ENCODE measurements at places on chromosomes 1 and 21.

DNA sequence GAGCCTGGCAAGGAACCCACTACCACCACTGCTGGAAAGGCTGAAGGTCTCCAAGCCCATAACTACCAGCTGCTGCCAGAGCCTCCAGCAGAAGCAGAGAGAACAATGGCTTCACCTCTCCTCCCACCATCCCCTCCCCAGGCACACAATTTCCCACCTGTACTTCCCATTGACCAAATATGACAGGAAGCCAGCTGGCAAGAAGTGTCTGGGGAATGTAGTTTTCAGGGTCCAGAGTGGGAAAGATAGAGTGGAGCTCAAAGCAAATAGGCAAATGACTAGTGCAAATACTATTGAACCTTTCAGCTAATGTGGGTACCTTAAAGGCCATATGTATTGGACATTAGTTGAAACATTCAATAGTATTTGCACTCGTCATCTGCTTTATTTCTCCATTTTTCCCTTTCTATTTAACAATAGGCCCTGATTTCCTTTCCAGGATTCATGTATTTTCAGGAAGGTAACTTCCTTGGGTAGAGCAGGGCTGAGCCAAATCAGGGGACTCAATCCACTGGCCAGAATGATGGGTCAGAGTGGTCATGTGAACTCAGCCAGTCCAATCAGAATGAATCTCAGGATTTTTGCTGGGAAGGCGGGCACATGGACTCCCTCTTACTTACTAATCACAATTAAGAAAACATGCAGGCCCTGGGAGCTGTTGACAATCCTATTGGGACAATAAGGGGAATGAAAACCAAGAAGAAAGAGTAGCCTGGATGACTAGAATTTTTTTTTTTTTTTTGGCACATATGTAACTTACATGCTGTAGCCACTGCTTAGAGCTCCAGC, 12.1 kb upstream of the NFYC start:
- DNase-seq, result no peak

DNA sequence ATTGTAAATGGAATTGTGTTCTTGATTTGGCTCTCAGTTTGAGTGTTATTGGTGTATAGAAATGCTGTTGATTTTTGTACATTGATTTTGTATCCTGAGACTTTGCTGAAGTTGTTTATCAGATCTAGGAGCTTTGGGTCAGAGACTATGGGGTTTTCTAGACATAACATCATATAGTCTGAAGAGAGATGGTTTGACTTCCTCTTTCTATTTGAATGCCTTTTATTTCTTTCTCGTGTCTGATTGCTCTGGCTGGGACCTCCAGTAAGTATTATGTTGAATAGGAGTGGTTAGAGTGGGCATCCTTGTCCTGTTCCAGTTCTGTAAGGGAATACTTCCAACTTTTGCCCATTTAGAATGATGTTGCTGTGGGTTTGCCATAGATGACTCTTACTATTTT, 39.1 kb upstream of the ANGPTL1 start:
- no peak for DNase-seq

DNA sequence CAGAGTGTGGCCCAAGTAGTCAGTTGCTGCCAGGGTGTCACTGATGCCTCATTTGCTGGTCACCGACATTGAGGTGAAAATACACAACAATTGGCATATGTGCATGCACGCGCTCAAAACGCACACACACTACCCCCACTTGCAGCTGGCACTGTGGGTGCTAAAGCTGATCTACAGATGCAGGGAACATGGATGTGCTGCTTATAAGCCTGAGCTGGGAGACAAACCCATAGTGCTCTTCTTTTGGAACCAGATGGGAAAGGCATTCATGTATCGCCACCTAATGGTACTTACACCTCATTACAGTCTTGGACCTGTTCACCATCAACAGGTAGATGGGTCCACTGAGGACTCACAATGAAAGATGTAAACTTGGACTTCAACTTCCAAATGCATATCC, 70.3 kb upstream of the CAMK1G start:
- no peak for DNase-seq

GRCh38 chr1:162319493-162320175, 57.0 kb downstream of the SPATA46 start:
- no peak for DNase-seq

DNA sequence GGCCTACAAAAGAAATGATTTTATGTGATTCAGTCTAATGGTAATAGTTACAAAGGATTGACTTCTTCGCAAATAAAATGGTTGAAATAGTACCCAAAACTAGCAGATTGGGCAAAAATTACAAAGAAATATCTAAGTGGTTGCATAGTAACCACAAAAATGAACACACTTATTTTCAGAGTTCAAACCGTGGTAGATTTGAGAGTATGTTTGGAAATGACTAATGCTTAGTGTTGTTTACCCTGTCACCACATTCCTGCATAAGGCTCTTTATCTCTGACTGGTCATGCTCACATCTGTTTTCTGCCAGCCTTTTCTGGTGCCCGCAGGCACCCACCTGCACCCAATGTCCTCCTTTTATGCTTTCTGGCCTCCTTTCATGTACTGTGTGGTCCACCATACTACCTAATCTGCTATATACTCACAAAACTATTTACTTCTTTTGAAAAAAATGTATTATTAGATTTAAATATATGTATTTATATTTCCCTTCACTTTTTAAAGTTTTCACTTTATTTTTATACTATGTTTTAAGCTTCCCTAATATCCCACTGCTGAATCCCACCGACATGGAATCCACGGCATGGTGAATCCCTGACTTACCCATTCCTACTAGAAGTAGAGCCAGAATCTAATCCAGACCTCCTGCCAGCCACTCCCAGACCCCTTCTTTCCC, 30.3 kb downstream of the PTPRC start:
- no peak for DNase-seq

DNA sequence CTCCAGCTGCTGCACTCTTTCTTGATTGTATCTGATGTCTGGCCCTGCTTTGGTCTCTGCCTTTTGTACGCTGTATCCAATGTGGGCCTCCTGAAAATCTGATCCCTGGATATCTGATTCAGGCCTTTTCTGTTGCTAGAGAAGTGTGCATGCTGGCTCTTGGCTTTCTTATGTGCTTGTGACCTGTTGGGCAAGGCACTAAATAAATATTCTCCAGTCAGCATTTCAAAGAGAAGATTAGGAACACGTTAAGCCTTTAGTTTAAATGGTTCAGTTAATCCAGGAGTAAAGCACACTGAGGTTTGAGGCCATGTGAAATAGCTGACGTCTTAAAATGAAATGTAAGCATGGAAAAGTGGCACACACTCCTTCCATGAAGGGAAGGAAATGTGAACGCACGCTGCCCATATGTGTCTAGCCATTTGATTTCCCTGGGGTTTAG, 9.3 kb upstream of the F3 start:
- no peak for DNase-seq

GRCh38 chr21:45293726-45294401, 6.2 kb upstream of the POFUT2 start:
- DNase-seq, result no peak

GRCh38 chr1:214958486-214958885, 124.1 kb upstream of the KCNK2 start:
- no peak for DNase-seq

GRCh38 chr1:115337276-115337632, 795 bp downstream of the NGF start:
- DNase-seq, result no peak

GRCh38 chr1:236151739-236152424, 9.5 kb downstream of the GPR137B start:
- DNase-seq, result no peak

DNA sequence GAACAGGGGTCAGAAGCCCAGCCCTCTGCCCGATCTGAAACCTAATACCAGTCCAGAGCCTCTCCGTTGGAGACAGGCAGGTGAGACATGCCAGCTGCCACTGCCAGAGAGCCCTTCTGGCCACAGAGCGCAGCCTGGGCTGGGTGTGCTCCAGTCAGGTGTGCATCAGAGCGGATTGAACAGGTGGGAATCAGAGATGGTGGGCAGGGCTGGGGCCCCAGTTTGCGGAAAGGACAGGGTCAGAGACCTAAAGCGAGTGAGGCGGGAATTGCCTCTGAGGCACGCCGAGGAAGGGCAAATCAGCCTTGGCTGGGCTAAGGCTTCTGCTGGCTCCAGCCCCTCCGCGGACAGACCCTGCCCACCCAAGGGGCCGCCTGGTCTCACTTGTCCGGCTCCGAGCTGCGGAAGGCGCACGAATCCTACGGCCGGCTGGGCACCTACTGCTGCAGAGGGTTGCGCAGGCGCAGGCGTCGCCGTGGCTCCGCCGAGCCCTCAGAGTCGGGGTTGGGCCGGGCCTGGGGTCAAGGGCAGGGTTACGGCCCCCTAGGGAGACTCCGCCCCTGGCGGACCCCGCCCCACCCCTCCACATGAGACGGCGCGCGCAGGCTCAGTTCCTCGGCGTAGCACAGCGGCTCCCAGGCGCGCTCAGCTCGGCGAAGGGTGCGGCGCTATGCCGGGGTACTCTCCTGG, 10.3 kb downstream of the CPLANE2 start:
- no peak for DNase-seq

DNA sequence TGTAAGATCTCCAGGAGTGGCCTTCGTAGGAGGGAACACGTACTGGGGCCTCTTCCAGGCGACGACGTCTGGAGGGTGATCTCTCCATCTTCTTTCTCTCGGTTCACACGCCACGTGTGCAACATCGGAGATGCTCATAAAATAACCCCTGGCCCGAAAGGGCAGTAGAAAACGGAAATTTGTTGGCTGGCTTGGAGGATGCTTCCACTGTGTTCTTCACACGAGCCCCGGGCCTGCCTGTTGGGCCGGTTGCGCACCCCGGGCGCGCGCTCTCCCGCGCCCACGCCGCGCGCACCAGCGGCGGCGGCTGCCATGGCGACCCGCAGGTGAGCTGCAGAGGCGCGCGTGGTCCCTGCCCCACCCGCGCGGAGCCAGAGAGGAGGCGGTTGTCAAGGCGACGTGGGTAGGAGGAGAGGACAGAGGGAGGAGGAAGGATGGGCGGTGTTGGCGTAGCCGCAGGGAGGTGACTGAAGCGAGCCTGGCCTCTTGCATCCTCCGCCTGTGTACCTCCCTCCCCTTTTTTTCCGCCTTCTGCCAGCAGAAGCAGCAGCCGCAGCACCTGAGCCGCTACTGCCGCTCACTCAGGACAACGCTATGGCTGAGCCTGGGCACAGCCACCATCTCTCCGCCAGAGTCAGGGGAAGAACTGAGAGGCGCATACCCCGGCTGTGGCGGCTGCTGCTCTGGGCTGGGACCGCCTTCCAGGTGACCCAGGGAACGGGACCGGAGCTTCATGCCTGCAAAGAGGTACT, at the start of gene ELAPOR1:
ELAPOR1 (plus strand) TSS at position 526 of the 752 bp plus-strand sequence; CDS start at position 595, 69 bp downstream.
- no peak for DNase-seq

GRCh38 chr1:87072411-87072810, 158.0 kb downstream of the HS2ST1 start:
- no peak for DNase-seq

GRCh38 chr1:208521534-208521933, 277.4 kb upstream of the PLXNA2 start:
- DNase-seq, result no peak

- no peak for DNase-seq
Measured at GRCh38 chr1:233500106-233500505, 113.8 kb upstream of the KCNK1 start.

- DNase-seq, result no peak
Measured at GRCh38 chr1:97870589-97870988, 50.2 kb downstream of the DPYD start.

GRCh38 chr1:201111156-201111555, 1.1 kb downstream of the CACNA1S start:
- DNase-seq, result no peak

DNA sequence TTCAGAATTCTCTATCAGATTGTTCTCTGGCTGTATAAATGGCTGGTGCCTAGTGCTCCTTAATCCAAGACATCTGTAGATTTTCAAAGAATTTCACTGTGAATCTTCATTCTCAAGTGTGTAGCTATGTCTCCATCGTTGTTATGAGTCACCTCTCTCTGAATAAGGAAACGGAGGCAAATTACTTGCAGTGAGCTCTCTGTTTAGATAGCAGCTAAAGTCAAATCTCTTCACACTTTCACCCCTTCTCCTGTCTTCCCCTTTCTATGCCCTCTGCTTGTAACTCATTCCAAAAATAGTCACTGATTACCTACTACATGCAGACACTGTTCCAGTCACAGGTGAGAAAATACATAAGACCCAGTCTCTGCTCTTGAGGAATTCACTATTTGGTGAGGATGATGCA, 39.7 kb downstream of the CHML start:
- no peak for DNase-seq

- DNase-seq, result no peak
Measured at GRCh38 chr1:55214212-55214933, 791 bp downstream of the USP24 start.

- no peak for DNase-seq
Measured at GRCh38 chr1:22880174-22880601, 92.5 kb downstream of the LACTBL1 start.

- DNase-seq, result no peak
Measured at GRCh38 chr1:202858331-202858730, 30.6 kb downstream of the RABIF start.

DNA sequence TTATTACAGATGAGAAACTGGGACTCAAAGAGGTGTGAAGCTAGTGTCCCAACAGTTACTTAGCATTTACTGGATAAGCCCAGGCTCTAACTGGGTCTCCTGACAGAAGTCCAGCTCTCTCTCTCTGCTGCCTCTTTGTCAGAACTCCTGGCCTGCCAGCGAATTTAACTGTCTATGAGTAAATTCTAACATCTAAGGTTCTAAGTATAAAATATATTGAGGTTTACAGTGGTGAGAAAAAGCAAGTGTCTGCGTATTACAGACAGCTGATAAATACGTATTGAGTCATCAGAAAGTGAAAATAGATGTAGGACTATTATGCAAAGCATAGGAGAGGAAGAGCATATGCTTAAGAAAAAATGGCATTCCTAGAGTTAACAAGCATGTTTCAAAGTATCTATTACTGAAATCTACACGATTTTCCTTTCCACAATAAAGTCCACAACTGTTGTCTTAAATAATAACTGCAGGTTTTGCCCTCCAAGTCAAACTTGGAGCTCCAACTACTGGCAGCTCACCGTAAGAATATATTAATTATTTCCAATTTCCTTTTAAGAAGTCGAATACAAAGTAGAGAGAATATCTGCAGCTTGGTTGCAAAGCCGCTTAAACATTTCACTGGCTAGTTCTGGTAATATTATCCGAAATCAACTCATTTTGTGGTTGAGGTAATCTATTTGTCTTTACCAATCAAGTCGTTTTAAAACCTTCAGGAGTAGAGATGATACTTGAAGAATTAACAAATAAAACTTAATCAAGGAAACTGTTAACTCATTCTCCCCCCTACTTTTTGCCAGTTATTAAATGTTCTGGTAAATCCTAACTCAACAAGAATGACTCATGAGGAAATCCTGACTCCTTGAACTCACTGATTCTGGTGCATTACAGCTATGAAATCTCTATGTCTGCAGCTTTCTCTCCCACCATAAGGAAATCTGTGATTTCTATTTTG, 1.4 kb upstream of the RGS2 start:
- no peak for DNase-seq

DNA sequence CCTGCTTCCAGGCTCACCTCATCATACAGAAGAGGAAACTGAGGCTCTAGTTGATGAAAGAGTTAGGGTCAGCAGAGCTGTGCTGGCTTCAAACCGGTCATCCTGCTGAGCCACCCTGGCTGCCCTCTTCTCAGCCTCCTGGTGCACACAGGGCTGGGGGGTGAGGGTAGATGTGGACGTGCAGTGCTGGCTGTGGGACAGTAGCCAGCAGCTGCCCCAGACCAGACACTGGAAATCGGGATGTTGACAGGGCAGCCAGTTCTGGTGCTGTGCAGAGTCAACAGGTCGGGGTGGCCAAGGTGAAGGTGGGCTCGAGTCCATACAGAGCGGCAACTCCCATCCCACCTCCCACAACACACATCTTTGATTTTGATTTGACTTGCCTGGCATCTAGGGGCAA, 1.5 kb upstream of the CLCNKA start:
- no peak for DNase-seq
